ENCODE measurements at places on chromosomes 16 and 17.

GRCh38 chr17:42421507-42422338, 1.3 kb downstream of the CAVIN1 start:
- DNase-seq: peak; percentile 97

DNA sequence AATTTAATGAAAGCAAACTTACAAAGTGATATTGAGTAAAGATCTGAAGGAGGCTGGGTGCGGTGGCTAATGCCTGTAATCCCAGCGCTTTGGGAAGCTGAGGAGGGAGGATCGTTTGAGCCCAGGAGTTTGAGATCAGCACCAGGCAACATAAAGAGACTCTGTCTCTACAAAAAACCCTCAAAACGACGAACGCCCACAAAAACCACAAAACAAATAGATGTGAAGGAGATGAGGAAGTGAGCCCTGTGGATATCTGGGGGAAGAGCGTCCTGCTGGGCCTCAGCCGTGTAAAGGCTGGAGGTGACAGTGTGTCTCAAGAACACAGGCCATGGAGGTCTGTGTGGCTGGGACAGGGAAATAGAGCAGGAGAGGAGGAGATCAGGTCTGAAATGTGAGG, 68.8 kb downstream of the ITFG1 start:
- no peak for DNase-seq

- DNase-seq: no peak
Observed at GRCh38 chr17:42779936-42780850, at the start of gene WNK4. WNK4 (plus strand) TSS chr17:42780610; CDS start chr17:42780699, 89 bp downstream.

DNA sequence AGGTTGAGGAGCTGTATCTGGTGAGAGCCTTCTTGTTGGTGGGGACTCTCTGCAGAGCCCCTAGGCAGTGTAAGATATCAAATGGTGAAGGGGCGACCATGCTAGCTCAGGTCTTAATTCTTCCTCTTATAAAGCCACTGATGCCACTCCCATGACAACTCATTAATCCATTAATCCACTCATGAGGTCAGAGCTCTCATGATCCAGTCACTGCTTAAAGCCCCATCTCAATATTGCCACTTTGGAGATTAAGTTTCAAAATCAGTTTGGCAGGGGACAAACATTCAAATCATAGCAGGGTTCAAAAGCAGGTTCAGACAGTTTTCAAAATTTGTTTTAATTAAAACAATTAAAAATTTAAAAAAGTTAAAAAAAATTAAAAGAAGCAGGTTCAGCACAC, 13.1 kb upstream of the SPECC1 start:
- DNase-seq: no peak

- no peak for DNase-seq
Observed at GRCh38 chr17:79410681-79411080, 200.2 kb downstream of the RBFOX3 start.

- DNase-seq: peak; percentile 4
Observed at GRCh38 chr17:5468075-5468473, 708 bp downstream of the DHX33 start.

DNA sequence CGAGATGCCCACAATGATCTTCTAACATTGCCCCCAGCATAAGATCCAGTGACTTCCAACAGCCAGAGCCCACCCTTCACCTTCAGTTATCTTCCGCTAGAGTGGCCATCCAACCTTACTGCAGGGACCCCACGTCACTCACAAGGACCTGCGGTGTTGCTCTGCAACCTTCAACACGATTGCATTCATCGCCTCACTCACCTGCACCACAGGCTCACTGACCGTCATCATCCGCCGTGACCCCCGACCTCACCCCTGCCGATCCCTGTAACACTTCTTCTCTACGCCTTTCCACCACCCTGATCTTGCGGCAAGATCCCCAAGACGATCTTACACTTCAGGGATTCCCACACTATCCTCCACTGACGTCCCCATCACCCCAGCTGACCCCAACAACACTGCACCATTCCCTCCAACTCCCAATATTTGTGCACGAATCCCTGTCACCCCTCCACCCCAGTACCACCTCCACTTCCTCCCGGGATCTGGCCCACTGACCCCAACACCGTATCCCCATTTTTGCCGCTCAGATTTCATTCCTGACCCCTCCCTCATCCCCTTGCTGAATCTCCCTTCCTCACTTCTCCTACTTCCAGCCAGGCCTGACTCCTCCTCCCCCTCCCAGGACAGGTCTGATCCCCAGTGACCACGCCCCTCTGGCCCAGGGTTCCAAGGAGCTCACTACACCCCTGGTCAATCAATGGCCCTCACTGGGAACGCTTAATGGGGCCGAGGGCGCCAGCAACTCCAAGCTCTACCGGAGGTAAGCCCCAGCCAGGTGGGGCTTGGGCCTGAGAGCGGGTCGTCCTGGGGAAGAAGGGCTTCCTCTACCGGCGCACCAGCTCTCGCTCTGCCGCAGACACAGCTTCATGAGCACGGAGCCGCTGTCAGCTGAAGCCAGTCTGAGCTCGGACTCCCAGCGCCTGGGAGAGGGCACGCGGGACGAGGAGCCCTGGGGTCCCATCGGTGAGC, 7.6 kb downstream of the RUNDC3A start:
- no peak for DNase-seq

DNA sequence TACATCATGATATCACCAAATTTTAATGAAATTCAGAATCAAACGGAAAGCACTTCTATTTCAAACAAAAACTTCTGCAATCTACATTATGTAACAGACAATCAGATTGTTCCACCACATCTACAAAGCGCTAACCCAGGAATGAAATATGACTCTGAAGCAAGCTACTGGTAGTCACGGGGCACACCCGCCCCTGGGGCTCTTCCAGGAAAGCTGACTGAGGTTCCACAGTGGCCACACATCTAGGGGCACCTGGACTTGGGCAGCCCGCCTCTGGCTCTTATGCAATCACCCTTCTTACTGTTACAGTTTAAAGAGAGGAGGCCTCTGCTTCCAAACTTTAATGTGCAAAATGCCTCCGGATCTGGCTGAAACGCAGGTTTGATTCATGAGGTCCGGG, 27.5 kb downstream of the ZCCHC14 start:
- DNase-seq: peak; percentile 73

DNA sequence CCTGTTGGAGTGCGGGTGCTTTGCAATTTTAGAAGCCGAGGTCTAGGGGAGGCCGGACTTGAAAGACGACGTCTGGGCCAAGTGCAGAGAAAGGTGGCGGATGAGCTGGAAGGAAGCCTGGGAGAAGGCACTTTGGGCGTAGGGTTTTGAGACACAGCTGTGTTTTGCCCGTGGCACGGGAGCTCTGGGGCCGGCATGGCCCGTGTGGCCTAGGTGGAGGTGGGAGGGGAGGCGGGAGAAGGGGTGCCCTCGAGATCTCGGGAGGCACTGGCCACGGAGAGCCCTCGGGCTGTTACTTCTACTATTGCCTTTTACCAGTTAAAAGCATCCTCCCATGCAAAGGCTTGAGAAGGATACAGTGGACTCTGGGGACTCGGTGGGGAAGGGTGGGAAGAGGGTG, 161.9 kb downstream of the FOXL1 start:
- no peak for DNase-seq

DNA sequence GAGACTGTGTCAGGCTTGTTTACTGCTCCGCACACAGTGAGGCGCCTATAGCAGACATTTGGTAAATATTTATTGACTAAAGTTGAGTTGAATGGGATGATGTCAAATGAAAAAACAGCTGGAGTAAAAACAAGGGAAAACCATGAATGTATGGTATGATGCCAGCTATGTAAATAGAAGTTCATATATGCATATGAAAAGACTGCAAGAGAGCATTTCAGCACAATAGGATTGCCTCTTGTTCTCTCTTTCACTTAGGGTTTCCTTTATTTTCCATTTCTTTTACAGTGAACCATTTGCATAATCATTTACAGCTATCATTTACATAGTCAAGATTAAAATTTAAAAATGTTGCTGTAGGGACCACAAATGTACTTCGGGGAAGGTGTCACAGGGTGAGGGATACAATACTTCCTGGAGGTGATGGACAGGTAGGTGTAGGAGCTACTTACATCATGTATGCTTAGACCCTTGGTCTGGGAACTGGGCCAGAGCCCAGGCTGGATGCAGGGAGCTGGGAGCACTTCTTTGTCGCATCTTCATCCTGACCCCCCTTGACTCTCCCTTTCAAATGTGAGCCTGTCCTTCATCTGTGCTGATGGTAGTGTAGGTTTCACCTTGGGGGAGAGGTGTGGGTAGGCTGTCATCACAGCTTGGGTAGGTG, 113.3 kb downstream of the UTP18 start:
- no peak for DNase-seq

DNA sequence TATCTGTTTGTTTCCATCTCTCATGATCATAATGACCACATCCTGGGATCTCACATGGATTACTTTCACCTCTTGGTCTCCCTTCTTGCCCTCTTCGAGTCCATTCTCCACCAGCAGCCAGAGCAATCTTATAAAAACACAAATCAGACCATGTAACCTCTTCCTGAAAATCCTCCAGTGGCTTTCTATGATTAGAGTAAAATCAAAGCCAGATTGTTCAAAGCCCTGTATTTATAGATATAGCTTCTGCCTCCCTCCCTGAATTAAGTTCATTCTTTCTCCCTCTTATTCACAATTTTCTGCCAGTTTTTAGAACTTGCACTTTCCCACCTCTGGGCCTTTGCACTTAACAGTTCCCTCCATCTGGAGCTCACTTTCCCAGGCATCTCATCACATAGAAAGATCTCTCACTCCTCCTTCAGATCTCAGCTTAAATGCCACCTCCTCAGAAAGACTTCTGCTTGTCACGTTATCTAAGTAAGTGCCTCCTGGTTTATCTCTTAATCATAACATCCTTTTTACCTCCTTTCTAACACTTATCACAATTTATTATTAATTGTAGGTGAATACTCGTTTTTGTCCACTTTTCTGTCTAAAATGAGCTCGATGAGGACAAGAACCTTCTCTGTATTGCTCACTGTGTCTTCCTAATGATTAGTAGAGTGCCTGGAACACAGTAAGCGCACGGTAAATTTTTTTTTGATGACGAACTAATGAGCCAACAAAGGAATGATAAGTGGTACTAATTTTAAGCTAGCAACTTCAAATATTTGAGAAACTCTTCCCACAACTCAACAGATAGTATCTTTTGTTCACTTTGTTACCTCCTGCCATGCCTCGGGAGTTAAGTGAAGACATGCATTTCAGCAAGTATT, 80.5 kb downstream of the CYB561 start:
- DNase-seq: no peak

- DNase-seq: no peak
Observed at GRCh38 chr17:67700037-67700724, 17.6 kb upstream of the NOL11 start.
